Renal pelvis (tissue), 12 donors: ENCODE measurements at places on chromosomes 16 and 17.

DNA sequence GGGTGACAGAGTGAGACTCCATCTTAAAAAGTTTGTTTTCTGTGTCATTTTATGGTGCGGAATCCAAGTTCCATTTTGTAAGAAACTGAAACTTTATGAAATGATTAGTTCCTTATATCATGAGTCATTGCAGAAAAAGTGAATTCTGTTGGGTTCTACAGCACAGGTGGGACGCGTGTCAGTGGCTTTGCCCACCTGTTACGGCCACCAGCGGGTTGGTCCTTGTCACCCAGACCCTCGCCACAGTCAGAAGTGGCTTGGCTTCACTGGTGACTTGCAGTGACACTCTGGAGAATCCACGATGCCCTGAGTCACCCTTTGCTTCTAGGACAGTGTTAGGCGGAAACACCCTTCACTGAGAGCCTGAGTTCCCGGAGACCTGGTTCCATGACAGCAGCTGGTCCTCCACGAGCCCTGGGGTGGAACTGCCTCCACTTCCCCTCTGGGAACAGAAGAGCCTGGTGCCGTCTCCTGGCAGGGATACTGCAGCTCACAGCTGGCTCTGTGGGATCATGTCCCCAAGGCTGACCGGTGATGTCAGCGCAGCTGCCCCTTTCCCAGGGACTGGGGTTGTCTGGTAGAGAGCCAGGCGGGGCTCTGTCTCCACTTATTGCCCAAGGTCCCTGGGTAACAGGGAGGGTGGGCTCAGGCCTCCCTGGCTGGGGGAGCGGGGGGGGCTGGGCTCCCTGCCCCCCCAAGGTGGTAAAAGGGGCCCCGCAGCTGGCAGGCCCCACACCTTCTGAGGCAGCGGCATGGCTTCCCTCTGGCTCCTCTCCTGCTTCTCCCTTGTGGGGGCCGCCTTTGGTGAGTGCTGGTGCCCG, at the start of gene CTRB1:
CTRB1 (plus strand) TSS at position 733 of the 821 bp plus-strand sequence; CDS start at position 753, 20 bp downstream.
- no peak for DNase-seq

GRCh38 chr16:87740909-87741424, 24.8 kb downstream of the KLHDC4 start:
- no peak for DNase-seq

DNA sequence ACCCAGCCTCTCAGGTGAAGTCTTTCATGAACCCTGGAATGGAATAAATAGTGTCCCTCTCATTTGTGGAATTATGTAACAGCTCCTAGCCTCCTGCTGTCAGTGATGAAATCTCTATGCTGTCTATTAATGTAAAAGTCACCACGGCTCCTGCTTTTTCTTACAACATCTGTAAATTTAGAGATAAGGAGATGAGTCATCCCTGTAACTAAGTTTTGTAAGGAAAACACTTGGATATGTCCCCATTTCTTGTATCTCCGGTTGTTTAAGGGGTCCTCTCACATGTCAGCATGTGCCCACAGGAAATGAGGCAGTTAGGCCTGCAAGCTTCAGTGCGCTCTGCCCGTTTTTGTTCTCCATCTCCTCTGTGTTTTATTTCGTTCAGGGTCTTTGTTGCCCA, 2.8 kb upstream of the NAT9 start:
- no peak for DNase-seq

GRCh38 chr17:50893183-50893993, 27.2 kb upstream of the TOB1 start:
- peak; percentile 77 for DNase-seq

DNA sequence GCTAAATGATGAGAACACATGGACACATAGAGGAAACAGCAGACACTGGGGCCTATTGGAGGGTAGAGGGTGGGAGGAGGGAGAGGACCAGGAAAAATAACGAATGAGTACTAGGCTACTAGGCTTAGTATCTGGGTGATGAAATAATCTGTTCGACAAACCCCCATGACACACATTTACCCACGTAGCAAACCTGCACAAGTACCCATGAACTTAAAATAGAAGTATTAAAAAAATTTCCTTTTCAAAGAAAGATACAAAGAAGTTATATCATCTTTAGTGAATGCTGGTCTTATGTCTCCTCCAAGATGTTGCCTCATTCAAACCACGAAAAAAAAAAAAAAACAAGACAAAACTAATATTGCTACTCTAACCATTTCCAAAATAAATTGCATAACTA, 31.7 kb downstream of the MBTD1 start:
- DNase-seq: no peak

DNA sequence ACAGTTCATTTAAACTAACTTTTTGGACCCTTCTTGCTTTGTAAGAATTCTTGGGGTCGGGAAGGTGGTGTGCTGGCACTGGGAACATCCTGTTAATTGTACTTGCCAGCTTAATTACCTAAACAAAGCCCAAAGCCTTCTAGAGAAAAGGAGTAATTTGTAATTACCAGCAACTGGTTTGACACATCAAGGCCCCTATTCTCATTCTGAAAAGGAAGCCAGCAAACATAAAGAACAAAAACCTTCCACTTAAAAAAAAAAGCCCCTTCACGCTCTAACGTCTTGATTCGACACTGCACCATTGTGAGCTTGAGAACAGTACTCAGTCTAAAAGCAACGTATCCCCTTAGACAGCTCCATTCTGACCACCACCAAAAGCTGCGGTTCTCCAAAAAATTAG, 74.7 kb upstream of the RPH3AL start:
- no peak for DNase-seq
